ENCODE measurements at places on chromosomes 5 and 9.
A peak's percentile ranks its signal among the peaks of the same experiment; 100 is the strongest.

DNA sequence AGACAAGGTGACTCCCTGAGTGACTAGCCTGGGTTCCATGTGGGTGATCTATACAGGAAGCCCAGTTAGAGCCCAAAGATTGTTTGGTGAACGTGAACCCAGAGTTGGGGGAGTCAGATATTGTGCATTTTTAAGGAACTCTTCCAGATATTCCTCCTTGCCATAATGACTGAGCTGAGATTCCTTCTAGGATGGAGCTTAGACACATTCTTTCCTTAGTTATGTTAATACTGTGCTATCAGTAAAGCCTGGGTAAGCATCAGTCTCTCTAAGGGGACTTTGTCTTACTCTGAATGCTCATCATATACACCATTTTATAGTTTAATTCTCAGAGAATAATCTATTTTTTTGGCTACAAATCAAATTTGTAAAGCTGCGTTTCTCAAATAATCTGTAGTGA, 68.1 kb downstream of the FOXB2 start:
- DNase-seq = no peak

DNA sequence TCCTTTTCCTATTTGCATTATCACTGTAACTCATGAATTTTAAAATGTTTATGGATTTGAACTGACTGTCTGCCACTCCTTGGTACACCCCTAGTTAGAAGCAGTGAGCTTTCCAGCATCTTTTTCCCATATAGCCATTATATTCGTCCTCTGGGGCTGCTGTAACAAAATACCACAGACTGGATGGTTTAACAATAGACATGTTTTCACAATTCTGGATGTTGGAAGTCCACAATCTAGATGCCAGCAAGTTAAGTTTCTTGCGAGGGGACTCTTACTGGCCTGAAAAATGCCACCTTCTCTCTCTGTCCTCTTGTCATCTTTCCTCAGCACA, 530.0 kb downstream of the SEMA5A start:
- no peak for DNase-seq

- no peak for DNase-seq
Measured at GRCh38 chr5:32360906-32361305, 48.2 kb upstream of the MTMR12 start.

- no peak for DNase-seq
Measured at GRCh38 chr5:95738072-95738471, 6.9 kb downstream of the RHOBTB3 start.

GRCh38 chr9:33044677-33045282, 19.7 kb downstream of the DNAJA1 start:
- peak; percentile 26 for DNase-seq

GRCh38 chr5:98656125-98656795, 117.2 kb upstream of the RGMB start:
- peak; percentile 27 for DNase-seq

GRCh38 chr9:98289614-98290201, 34.3 kb upstream of the TBC1D2 start:
- DNase-seq = no peak

- DNase-seq = no peak
Measured at GRCh38 chr5:32511776-32512374, 67.3 kb upstream of the ZFR start.

GRCh38 chr9:132572921-132573320, 9.5 kb upstream of the BARHL1 start:
- peak; percentile 43 for DNase-seq

- DNase-seq = no peak
Measured at GRCh38 chr9:84647699-84648098, 21.8 kb upstream of the NTRK2 start.

- DNase-seq = no peak
Measured at GRCh38 chr9:122978601-122979000, 37.8 kb downstream of the RABGAP1 start.

- no peak for DNase-seq
Measured at GRCh38 chr5:140341591-140341990, 4.8 kb downstream of the HBEGF start.

DNA sequence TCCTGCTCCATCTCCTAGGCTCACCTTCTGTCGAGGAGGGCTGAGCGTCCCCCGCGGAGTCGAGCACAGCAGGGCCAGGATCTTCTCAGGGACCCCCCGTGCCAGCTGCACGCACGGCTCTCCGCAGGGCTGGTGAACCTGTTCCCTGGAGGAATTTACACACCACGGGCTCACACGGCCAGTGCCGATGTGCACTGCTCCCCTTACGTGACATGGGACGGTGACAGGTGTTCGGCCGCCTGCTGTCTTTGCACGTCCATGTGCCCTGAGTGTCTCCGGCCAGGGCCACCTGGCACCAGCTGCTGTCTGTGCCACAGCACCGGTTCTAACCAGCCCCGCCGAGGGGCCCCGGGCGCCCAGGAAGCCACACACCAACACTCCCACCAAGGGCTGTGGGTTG, 8.7 kb upstream of the AGPAT2 start:
- no peak for DNase-seq

DNA sequence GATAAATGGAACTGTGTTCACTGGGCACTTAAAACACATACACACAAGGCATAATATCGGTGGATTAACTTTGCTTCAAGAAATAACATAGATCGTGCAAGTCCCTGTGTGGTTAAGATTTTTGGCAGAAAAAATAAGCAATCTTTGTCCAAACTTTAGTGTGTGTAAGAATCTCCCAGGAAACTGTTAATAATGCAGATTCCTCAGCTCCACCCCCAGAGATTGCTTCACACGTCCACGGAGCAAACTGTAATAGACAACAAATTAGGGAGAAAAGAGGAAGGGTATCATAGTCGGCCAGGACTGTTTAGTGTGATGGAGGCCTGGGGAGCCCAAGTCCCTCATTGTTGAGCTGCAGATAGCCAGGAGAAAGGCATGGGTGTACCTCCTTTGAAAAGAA, 84.8 kb downstream of the PJA2 start:
- DNase-seq = no peak

- DNase-seq = no peak
Measured at GRCh38 chr9:35453786-35454185, 36.1 kb upstream of the RUSC2 start.

GRCh38 chr5:22709743-22710142, 143.4 kb downstream of the CDH12 start:
- DNase-seq = no peak

Measured in fibroblast of skin of back (primary cell).